ENCODE measurements at places on chromosomes 1 and 21.
A peak's percentile ranks its signal among the peaks of the same experiment; 100 is the strongest.

GRCh38 chr1:222250376-222250775, 297.5 kb downstream of the HHIPL2 start:
- no peak for DNase-seq

- no peak for DNase-seq
These were observed 328.4 kb downstream of the PLA2G4A start for GRCh38 chr1:187157115-187157514.

- DNase-seq: no peak
These were observed at the start of gene LRRC52 for GRCh38 chr1:165543532-165544438. TSS of gene LRRC52 (plus strand) at chr1:165544000. CDS start at chr1:165544297, 297 bp downstream.

DNA sequence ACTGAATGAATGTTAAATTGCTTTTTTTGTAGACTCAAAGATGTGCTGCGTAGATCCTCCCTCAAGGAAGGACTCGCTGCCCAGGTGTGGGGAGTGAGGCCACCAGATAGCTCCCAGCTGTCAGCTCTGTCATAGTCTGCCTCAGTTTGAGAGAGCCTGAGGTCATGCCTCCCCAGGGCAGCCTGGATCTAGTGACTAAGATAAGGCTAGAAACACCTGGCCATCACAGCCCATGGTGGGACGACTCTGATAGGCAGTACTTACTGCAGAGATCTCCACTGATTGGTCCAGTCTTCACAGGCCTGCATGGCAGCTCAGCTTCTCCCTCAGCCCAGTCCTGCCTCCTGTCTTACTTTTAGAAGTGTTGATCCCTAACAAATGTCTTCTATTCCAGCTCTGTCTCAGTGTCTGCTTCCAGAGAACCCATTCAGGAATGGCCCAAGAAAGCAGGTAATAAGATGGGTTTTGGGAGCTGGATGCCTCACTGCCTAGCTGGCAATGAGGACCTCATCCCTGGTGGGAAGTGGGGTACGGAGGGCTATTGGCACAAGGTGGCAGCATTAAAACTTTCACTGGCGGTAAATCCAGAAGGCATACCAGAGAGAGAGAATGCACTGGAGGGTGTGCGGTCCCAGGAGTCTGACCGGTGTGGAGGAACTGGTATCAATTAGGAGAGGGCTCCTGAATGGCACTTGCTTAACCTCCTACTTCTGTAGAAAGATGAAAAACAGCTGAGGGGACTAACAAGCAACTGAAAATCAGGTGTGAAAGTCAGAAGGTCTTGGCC, 55.3 kb upstream of the GPR37L1 start:
- DNase-seq: no peak

DNA sequence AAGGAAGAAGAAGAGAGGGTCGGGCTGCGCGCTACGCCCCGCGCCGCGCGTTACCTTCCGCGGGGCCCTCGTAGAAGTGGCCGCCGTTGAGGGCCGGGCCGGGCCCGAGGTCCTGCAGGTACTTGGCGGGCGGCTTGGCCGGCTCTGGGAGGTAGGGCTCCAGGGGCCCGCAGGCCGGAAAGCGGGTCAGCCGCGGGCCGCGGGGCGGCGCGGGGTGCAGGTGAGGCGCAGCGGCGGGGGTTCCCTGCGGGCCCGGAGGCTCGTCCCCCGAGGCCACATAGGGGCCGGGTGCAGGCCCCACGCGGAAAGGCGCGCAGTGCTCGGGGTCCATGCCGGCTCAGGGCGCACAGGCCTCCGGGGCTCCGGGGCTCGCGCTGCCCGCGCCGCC, 196 bp downstream of the ALX3 start:
- DNase-seq: no peak

DNA sequence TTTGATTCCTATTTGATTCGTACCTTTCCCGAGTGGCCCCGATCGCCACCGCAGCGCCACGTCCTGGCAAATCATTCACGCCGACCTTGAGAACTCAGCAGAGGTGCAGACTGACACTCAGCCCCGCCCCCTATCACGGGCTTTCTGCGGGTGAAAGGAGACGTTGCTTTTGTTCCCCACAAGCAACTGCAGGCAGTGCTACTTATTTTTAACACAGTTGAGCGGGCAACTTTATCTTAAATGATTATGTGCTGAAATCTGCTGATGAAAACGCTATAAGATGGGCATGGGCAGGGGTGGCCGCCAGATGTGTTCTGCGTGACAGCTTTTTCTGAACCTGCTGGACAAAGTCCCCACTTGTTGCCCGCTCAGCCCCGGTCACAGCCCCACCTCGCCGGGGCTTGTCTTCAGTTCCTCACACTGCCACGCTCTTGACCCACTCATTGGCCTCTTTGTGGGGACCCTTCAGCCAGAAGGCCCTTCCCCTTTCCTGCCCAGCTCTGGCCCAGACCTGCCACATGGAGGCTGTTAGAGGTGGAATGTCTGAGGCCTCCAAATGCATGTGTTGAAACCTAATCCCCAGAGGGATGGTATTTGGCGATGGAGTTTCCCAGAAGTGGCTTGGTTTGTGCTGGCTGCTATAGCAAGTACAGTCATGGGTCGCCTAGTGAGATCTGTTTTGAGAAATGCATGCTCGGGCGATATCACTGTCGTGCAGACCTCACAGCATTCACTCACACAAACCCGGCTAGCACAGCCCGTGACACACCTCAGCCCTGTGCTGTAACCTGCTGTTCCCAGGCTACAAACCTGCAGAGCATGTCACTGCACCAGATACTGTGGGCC, 15.7 kb upstream of the PDXK start:
- DNase-seq: no peak

GRCh38 chr21:37631319-37632117, 264.9 kb downstream of the DYRK1A start:
- DNase-seq: no peak

DNA sequence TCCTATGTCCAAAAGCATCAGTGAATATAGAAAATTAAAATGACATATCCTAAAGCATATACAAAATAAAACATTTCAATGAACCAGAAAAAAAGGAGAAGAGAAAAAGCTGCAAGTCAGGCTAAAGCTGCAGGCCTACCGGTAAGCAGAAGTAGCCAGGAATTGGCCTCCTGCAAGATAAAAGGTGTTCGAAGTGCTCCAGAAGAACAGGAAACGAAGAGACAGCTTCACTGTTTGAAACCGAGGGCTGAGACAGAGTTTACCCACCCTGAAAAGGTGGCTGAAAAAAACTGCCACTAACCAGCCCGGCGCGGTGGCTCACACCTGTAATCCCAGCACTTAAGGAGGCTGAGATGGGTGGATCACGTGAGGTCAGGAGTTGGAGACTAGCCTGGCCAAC, 37.4 kb downstream of the NSL1 start:
- no peak for DNase-seq

DNA sequence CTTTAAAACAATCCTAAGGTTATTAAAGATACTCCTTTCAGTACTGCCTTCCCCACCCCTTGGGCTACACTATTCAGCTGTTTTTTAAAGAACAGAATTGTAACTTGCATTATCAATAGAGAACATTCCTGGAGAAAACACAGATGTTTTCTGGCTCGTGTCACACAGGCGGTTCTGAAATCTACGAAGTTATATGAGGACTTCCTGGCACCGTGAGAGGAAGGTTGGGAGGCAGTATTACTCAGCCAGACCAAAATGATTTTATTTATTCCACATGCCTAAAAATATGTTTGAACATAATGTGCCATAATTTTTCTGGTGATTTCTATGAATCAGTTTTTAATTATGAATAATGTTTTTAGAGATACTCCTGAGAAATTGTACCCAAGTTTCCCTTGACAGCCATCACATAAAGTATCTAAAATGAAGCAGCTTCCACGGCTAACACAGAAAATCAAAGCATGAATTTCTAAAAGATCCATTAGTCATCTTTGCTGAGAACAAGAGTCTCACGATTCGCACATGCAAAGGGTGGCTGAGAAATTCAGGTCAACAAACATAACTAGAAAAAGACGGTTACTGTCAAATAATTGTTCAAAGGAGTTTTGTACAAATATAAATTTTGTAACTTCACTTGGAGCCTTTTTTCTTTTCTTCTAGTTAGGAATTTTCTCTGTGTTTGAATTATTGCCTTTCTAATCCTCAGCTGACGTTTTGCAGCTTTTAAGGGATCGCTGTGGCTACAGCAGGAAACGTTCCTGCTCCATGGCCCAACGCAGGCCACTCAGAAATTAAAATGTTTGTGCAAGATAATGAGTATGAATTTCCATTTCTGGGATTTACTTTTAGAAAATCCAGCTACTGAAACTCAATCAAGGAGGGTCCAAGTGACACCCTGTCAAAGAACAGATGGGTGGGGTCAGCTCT, 8.0 kb upstream of the SIM2 start:
- DNase-seq: no peak

DNA sequence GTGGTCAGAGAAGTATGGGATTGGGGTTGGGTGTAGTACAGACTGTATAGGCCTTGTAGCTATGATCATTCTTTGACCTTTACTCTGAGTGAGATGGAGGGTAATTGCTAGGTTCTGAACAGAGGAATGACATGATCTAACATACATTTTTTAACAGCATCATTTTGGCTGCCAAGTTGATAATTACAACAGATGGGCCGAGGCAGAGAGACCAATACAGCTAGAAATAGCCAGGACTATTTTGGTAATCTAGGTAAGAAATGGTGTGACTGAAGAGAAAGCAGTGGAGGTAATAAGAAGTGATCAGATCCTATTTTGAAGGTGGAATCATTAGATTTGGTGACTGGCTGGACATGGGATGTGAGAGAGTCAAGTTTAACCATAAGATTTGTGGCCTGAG, 43.5 kb downstream of the RPAP2 start:
- no peak for DNase-seq

- DNase-seq: peak; percentile 57
These were observed at the start of gene STPG1 for GRCh38 chr1:24413350-24414163. TSS of gene STPG1 (minus strand) at chr1:24413782. CDS start at chr1:24401388, 12,394 bp downstream.

DNA sequence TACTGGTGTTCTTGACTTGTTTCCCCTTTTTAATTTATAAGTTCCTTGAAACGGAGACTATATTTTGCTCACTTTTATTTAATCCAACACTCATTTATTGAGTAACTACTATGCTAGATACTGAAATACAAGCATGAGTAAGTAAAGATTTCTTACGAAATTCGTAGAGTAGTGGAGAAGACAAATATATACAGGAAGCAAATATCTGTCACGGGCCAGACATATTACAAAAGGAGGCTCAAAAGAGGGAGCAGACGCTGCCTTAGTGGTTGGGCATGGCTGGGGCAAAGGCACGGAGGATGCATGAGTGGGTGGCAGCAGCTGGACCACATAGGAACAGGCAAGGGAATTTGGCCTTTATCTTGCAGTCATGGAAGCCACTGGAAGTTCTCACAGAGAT, 6.8 kb downstream of the NCF2 start:
- DNase-seq: no peak

GRCh38 chr1:223007935-223008334, 135.1 kb downstream of the TLR5 start:
- no peak for DNase-seq

GRCh38 chr1:85262985-85263384, 3.5 kb upstream of the C1orf52 start:
- DNase-seq: no peak

GRCh38 chr1:246608616-246609376, 42.5 kb downstream of the CNST start:
- no peak for DNase-seq

DNA sequence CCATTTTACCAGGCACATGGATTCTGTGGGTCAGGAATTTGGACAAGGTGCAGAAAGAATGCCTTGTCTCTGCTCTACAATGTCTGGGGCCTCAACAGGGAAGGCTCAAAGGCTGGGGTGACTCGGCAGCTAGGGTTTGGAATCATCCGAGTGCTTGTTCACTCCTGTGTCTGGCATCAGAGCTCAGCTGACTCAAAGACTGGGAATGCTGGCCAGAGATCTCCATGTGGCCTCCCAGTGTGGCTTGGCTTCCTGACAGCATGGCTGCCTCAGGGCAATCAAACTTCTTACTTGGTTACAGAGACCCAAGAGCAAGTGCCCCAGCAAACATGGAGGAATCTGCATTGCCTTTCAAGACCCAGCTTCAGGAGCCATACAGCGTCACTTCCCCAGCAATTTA, 110.5 kb downstream of the TOMM20 start:
- no peak for DNase-seq

GRCh38 chr1:27087371-27088220, 67.3 kb downstream of the SLC9A1 start:
- no peak for DNase-seq

- DNase-seq: no peak
These were observed 9.0 kb downstream of the TSACC start for GRCh38 chr1:156347331-156347730.

GRCh38 chr1:53944469-53945182, 873 bp downstream of the IFT25 start:
- DNase-seq: no peak

DNA sequence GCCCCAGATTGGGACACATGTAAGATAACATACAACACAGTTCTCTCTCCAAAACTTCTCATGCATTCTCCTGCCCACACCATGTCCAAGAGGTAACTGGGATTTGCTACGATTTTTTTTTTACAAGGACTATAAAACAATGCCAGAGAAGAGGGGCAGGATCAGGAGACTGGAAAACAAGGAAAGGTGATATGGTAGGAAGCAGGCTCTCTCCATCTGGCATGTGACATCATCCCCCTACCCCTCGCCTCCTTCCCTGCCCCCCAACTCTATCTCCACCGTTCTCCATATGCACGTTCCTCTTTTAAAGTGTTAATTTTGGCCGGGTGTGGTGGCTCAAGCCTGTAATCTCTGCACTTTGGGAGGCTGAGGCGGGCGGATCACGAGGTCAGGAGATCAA, 20.7 kb downstream of the OLIG2 start:
- DNase-seq: no peak

- DNase-seq: no peak
These were observed 369.6 kb upstream of the ADGRL4 start for GRCh38 chr1:79376106-79376505.

- DNase-seq: no peak
These were observed 448.1 kb upstream of the B3GALT2 start for GRCh38 chr1:193634470-193634869.
